ENCODE measurements at places on chromosomes 11 and 22.

GRCh38 chr11:12200991-12201985, 90.9 kb downstream of the MICAL2 start:
- no peak for DNase-seq

DNA sequence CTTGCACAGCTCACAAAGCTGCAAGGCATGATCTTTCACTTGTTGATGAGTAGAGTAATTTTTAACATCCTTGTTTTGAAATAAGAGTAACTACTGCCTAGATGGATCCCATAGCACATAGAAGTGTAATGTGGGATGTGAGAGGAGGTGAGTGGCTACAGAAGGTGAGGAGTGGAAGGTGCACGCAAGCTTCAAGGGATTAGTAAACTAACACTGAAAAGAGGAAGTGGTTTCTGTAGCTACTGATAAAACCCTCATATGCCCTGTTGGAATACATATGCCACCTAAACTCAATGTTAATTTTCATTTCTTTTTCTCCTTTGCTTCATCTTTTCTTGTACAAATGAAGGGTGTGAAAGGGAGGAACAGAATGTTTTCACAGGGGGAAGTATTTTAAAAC, 22.0 kb upstream of the CTSC start:
- no peak for DNase-seq

GRCh38 chr11:26158251-26158650, 173.7 kb upstream of the ANO3 start:
- DNase-seq, result no peak

DNA sequence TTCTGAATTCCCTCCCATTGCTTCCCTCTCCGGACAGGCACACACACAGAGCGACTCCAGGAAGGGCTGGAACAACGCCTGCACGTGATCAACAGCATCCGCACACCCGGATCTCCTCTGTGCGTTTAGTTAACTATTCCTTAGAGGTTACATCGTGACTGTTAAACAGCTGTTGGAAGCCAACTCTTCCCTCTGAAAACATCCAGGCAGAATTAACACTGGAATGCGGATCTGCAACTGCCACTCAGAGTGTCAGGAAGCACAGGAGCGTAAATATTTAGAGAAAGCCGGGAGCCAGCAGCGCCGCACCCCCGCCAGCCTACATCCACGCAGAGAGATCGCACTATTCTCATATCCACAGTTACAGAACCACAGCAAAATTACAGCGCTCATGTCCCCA, 46.2 kb downstream of the SHANK2 start:
- DNase-seq, result no peak

DNA sequence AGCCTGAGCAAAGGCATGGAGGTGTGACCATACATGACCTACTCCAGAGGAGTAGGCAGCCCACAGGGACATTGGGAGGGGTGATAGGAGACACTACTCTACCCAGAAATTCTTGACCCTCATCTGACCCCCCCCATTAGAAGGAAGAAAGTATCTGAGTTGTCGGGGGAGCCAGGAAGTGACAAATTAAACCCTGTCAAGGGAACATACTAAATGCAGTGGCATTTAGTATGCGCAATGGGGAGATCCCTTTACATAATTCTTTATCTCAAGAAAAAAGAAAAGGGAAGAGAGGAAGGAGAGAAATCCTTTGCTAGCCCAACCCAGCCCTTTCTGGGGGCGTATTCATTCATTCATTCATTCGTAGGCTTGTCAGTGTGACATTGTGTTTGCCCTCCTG, 58.8 kb downstream of the NAV2 start:
- no peak for DNase-seq

- DNase-seq, result peak; percentile 37
Observed at GRCh38 chr11:32374261-32374711, 61.1 kb downstream of the WT1 start.

- peak; percentile 12 for DNase-seq
Observed at GRCh38 chr11:17250561-17251350, 25.8 kb upstream of the NUCB2 start.

Data from PC-3 (cell line).